NCI-H1105 (cell line): ENCODE measurements at places on chromosomes 2 and 18.
A peak's percentile ranks its signal among the peaks of the same experiment; 100 is the strongest.

- DNase-seq: no peak
Measured at GRCh38 chr2:219681694-219682300, 54.4 kb downstream of the SLC4A3 start.

GRCh38 chr2:235725016-235725489 is 231.2 kb downstream of the AGAP1 start:
- DNase-seq: no peak

- no peak for DNase-seq
Measured at GRCh38 chr2:198383392-198383791, 579.0 kb downstream of the PLCL1 start.

DNA sequence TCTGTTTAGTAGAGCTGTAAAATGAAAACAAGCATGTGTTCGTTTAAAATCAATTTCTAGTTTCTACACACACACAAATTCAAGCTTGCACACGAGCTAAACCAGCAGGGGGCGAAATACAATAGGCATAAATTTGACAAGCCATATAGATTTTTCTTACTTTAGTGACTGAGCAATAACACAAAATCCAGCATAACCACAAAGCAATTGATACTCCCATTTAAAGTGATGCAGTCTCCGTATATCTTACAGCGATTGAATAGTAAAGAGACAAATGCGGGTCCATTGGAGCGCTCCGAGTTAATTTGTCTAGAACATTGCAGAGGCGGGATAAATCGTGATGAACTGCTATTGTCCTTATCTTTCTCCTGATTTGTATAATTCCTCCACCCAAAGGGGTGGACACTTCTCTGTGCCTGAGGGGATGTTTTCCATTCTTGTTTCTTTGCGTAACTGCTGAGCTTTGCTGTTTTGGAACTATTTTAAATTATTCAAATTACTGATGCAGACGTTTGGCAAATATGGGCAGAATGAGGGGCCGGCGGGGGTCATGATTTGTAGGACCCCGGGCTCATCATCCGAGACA is 1.2 kb upstream of the AFTPH start:
- DNase-seq: peak; percentile 71

GRCh38 chr2:37268111-37268510 is 36.7 kb downstream of the NDUFAF7 start:
- no peak for DNase-seq

DNA sequence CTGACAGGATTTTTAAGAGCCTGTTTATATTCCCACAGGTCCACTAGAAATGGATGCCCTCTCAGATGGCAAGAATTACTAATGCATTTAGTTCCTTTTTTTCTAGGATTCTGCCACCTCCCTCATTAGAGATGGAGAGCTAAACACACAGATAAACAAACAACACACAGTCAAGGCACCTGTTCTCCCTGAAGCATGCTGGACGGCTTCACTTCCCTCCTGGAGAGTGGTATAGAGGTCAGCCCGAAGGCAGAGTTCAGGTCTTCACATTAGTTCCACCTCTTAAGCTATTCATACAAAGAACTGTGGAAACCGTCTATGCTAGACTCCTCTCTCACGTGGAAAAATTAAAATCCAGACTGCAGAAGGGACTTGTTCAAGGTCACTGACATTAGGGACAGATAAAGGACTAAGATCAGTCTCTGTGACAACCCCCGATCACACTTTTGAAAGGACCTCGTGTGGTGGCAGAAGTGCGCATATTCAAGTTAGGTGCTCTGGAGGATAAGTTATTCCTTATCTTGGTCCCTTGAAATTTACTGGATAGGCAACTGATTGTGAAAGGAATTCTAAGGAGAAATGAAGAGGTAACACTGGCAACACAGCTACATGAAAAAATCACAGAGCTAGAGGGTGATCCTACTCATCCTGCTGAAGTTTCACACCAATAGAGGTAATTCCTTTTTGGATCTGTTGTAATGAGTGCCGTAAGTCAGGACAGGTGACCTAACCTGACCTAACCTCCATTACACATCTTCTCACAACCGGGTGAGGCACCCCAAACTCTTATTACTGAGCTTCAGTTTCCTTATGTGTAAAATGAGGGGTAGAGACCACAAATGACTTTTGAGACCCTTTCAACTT is 75.1 kb downstream of the SPRED2 start:
- no peak for DNase-seq
